ENCODE measurements at places on chromosomes 3 and 15.

- no peak for DNase-seq
Observed at GRCh38 chr3:178072391-178073305, 463.6 kb upstream of the KCNMB2 start.

DNA sequence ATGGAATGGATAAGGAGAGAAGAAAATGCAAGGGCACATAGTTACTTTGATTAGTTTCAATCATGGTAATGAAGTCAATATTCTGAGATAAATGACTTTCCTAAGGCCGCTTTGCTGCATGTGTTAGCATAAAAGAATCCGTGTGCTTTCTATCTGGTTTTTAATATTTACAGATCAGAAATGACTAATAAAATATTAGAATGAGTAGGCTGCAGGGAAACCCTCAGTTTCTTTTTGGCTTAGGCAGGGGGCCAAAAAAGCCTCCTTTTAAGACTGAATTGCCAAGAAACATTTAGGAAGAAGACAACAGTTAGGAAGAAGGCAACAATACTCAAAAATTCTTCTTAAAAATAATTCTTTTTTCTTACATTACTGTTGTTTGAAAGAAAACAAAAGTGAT lies 11.6 kb downstream of the NEK11 start:
- DNase-seq, result no peak

- no peak for DNase-seq
Observed at GRCh38 chr15:25057574-25057973, 102.8 kb downstream of the SNRPN start.

DNA sequence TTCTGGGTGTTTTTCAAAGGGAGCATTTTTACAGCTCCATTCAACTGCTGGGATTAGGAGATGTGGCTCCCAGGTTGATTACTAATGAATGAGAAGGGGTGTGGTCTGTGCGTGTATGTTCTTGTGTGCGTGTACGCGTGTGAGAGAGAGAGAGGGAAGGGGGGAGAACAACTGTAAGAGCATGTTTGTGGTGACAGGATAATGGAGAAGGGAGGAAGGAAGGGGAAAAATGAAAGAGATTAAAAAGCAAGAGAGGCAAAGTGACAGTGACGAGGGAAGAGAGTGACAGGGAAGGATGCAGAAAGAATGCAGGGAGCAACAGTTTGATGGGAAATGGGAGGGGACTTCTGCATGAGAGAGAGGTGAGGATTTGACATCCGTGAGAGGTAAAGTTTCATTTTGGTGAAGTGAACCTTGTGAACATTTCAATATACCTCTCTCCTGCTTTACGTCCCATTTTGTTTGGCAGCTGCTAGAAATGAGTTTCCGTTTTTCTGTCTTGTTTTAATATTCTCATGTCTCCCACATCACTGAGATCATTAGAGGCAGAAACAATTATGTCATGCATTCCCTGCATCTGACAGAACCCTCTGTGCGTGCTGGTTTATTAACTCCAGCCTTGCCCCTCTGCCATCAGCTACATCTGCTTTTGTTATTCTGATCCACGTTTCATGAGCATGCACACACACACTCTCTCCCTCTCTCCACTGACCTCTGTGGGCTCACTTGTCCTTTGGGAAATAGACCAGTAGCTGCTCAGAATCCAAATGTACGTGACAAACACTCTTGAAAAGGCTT lies 161.6 kb downstream of the GAP43 start:
- no peak for DNase-seq

DNA sequence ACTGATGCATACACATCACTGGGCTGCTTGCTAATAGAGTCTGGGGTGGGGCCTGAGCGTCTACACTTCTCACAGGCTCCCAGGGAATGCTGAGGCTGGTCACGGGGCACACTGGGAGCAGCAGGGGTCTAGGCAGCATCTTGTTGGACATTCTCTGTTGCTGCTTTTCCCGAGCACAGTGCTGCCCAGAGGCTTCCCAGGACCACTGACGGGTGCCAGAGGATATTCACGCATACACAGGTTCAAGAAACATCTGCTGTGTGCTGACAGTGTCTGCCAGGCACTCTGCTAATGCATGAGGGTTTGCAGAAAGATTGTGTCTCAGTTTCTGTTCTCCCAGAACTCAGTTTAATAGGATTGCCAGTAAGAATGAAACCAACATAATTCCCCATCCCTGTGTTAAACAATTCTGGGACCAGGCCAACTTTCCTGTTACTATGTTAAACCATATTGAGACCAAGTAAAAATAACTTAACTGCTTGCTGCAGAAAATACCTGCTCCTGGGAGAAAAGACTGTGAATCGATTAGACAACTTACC lies 23.9 kb upstream of the BCL2L10 start:
- DNase-seq, result no peak

Data from KBM-7 (cell line).